Activated CD4-positive, alpha-beta T cell treated with anti-CD3 and anti-CD28 coated beads, Interleukin-2, amount 50 U/mL, for 24 hours (primary cell): ENCODE measurements at places on chromosomes 5 and 9.

DNA sequence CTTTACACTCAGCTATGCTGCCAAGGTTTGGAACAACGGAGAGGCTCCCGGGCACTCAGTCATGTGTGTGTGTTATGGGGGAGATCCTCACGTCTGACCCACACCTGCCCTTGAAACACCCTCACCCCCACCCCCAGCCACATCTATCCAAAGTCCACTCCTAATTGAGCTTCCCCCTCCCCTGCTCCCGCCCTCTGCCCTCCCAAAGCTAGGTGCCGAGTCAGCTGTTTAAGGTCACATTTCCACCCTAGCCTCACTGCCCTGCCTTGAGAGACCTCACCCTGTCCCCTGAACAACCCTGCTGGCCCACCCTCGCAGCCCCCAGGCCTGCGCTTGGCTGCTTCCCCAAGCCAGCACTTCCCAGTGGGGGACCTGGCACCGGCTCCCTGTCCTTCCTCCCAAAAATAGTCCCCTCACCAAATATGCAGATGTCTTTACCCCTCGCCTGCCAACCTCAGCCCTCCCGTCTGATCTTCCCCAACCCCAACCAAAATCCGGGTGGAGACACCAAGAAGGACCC lies 36.0 kb downstream of the GLDC start:
- no peak for DNase-seq

GRCh38 chr9:134869554-134870300 lies 10.9 kb upstream of the FCN2 start:
- DNase-seq: no peak

GRCh38 chr5:140925806-140926442 lies at the start of gene PCDHAC1:
Gene PCDHAC1 (plus strand): TSS chr5:140926299. CDS start chr5:140926893, 594 bp downstream.
- no peak for DNase-seq

GRCh38 chr5:59732301-59732700 lies 161.2 kb downstream of the PDE4D start:
- no peak for DNase-seq

GRCh38 chr9:83937861-83938455 lies 16.7 kb upstream of the KIF27 start:
- DNase-seq: peak; percentile 40

DNA sequence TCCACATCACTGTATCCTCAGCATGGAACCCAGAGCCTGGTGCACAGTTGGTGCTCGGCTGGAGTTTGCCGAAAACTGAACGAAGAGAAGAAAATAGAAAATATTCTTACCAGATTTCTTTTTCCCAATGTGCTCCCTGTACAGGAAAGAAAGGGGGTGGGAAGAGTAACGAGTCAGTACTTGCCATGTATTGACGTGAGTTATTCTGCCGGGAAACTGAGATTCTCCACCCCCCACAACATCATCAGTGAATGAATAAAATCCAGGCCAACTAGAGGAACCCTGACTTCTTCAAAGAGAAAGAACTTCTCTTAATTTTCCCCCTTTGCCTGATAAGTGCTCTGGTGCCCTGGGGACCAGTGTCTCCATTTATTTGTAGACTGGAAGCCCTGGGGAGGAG lies 80.6 kb downstream of the SH3PXD2B start:
- DNase-seq: no peak

GRCh38 chr5:175032013-175032412 lies 307.6 kb downstream of the MSX2 start:
- no peak for DNase-seq

GRCh38 chr9:127785023-127785932 lies 556 bp upstream of the CDK9 start:
- DNase-seq: peak; percentile 81

- no peak for DNase-seq
These were observed 25.6 kb downstream of the ZNF474 start for GRCh38 chr5:122154910-122155309.

- no peak for DNase-seq
These were observed 692.0 kb upstream of the DMAC1 start for GRCh38 chr9:8491563-8491962.

GRCh38 chr5:33583332-33583731 lies 142.6 kb downstream of the TARS1 start:
- DNase-seq: no peak

GRCh38 chr5:127084656-127085055 lies 11.4 kb upstream of the C5orf63 start:
- no peak for DNase-seq

- no peak for DNase-seq
These were observed 95.2 kb downstream of the ERBIN start for GRCh38 chr5:66021585-66021984.

DNA sequence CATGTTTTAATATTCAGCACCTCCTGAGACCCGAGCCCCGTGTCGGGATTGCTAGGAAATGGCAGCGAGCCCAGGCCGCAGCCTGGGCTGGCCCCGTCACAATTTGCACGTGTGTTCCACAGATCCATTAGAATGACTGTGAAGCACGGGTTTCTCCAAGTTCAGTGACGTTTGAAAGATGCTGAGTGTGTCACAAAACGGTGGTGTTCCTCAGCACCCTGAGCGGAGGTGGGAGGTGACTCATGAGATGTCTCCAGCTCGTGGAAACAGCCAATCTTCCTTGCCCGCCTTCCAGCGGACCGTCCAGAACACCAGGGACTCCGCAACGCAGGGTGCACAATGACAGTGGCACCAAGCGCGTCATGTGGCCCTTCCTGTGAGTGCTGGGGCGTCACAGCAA lies 412.8 kb downstream of the IRX2 start:
- no peak for DNase-seq

DNA sequence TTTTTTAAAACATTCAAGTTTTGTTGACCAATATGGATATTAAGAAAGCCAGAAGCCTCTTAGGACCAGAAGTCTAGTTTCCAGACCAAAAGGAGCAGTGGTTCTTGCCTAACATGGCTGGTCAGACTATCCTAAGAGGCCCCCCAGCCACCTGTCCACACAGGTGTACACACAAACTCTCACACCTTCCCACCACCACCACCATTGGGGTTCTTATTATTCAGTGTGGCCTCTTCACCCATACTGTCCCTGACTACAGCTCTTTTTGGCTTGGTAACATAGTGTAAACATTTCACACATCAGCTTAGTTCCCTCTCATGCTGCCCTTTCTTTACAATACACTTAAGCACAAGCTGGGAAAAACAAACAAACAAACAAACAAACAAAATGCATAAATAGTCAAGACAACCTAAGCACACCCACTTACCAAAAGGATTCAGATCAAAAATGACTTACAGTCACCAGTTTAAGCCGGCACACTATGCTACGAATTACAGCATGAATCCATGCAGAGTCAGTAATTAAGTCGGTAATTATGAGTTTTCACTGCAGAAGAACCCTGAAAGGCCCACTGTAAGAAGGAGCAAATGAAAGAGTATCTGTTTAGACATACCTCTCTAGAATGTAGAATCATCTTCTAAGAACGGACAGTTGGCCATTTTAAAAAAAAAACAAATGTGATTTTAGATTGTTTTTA lies 9.5 kb downstream of the LHFPL2 start:
- no peak for DNase-seq

DNA sequence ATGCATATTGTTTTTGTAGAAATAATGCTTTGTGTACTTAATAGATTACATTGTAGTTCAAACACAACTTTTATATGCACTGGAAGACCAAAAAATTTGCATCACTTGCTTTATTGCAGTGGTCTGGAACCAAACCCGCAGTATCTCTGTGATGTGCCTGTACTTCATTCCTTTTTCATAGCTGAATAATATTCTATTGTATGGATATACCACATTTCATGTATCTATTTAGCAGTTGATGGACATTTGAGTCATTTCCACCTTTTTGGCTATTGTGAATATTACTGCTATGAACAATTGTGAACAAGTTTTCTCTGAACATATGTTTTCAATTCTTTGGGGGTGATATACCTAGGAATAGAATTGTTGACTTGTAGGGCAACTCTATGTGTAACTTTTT lies 40.1 kb downstream of the ITGA1 start:
- DNase-seq: no peak

DNA sequence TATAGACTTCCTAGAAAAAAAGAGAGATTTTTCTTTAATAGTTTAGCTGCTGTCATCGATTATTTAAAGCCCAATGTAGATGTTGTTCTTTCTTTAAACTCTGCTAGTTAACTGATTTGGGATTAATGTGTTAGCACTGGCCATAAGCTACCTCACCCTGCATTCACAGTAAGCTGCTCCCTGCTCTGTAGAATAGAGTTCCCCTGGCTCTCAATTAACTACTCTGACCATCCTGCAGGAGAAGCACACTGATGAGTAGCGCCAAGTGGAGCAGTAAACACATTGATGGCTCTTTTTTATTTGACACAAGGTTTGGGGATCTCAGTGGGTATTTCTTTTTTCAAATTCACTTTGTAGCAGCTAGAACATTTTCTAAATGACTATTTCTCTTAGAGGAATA lies 807.9 kb upstream of the ZNF608 start:
- DNase-seq: no peak

DNA sequence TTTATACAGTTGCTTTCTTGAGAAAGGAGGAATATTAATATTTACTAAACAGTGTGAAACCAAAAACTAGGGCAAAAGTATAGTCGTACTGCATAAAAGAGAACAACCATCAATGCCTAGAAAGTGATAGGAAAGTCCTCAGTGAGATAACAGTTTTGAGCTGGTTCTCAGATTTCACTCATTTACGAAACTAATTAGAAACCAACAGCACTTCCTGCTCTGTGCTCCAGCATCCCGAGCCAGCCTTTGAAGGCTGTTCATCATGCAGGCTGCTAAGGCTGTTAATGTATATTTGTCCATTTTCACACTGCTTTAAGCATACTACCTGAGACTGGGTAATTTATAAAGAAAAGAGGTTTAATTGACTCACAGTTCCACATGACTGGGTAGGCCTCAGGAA lies 2039.9 kb downstream of the EFNA5 start:
- no peak for DNase-seq

GRCh38 chr9:91086657-91087461 lies 274.9 kb downstream of the AUH start:
- DNase-seq: no peak

- no peak for DNase-seq
These were observed 202.7 kb upstream of the NR3C1 start for GRCh38 chr5:143606043-143606752.

DNA sequence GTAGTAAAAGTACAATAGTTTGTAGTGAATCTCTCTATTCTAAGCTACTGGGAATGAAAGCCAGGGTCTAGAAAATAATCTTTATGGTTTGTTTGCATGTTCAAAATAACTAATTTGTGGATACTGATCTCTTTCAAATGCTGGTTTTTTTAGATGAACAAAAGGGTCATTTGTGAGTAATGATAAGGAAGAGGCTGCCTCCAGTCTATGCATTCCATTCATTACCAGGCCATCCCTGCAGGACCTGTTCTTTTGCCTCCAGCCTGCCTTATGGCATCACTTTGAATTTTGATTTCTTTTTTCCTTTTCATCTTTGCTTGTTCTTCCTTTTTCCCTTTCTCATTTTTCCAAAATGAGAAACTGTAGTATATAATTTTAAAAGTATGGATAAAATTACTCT lies 312.3 kb downstream of the CWC27 start:
- no peak for DNase-seq

DNA sequence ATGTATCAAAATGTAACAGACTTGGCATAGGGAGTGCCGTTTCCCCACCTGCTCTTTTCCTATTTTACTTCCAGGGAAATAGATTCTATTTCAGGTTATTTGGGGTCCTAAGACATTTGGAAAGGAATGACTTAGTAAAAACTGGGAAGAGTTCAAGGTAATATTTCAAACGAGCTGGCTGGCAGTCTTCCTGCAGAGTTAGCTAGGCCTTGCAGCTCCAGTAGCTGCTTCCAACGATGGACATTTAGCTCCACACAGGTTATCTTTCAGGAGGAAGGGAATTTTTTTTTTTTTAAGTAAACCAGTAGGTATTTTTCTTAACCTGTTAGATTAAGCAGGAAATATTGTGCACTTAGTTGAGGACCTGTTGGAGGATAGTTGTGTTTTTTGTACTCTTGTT lies 45.2 kb downstream of the TLE4 start:
- DNase-seq: no peak

DNA sequence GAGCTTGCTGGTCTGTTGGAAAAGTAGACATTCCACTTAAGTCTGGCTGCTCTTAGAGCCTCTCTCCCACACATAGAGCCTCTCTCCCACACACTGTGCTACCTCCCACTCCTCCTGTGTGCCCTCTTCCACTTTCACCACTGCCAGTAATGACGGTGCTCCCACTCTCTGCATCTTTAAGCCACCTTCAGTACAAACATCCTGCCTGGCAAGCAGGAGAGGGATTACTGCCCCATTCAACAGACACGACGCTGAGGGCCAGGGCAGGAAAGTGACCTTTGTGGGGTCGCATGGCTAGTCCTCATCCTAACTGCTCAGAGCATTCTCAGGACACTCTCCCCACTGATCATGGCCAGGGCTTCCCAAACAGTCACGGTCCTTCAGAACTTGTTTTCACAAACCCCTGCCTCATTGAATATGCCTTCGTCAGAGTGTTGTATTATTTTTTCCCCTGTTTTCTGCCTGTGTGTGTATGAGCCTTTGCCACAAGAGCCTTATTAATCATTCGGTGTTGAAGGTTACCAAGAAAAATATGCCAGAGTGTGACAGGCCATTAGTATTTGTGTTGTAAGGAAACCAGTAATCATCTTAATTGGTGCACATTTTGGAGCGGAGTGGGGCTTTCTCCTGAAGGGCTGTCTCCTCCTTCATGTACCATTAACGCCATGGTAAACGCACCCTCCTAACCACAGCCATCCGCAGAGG lies 87.1 kb upstream of the SAP30L start:
- no peak for DNase-seq

GRCh38 chr5:155019601-155020226 lies 6.2 kb downstream of the KIF4B start:
- no peak for DNase-seq

DNA sequence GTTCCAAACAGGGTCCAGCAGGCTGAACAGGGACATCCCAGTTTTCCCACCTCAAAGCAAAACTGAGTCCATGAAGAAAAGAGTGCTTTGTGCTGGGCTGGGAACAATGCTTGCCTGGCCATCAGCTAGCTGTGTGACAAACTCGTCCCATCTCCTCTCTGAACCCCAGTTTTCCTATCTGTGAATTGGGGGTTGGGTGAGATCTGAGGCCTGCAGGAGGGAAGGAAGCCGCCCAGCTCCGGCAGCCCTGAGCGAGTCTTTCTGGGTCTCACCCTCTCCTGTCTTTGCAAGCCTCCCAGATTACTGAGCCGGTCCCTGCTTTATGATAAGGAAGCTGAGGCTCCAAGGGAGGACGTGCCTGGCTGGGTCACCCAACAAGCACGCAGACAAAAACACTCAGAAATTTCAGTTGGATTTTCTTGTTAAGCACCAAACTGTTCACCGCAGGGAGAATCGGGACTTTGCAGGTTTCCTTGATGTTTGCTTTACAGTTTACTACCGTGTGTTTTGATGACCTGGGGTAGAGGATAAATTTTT lies 82.6 kb upstream of the LMX1B start:
- DNase-seq: no peak

GRCh38 chr5:54176066-54176830 lies 134.1 kb downstream of the ARL15 start:
- DNase-seq: no peak

DNA sequence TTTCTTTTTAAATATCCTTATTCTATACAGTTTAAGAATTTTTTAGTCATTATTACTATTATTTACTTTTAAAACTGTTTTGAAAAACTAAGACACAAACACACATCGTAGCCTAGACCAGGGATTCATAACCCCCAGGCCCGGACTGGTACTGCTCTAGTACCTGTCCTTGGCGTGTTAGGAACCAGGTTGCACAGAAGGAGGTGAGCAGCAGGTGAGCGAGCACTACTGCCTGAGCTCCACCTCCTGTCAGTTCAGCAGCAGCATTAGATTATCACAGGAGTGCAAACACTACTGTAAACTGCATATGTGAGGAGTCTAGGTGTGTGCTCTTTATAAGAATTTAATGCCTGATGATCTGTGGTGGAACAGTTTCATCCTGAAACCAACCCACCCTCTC lies 357.0 kb downstream of the PTPRD start:
- DNase-seq: no peak

GRCh38 chr5:78811866-78812265 lies 163.3 kb upstream of the LHFPL2 start:
- DNase-seq: no peak
